ENCODE measurements at places on chromosomes 6 and 20.

GRCh38 chr20:20741087-20742045 lies 28.9 kb upstream of the RALGAPA2 start:
- DNase-seq = no peak

- DNase-seq = peak; percentile 12
Observed at GRCh38 chr20:32685541-32686529, 12.1 kb upstream of the C20orf203 start.

DNA sequence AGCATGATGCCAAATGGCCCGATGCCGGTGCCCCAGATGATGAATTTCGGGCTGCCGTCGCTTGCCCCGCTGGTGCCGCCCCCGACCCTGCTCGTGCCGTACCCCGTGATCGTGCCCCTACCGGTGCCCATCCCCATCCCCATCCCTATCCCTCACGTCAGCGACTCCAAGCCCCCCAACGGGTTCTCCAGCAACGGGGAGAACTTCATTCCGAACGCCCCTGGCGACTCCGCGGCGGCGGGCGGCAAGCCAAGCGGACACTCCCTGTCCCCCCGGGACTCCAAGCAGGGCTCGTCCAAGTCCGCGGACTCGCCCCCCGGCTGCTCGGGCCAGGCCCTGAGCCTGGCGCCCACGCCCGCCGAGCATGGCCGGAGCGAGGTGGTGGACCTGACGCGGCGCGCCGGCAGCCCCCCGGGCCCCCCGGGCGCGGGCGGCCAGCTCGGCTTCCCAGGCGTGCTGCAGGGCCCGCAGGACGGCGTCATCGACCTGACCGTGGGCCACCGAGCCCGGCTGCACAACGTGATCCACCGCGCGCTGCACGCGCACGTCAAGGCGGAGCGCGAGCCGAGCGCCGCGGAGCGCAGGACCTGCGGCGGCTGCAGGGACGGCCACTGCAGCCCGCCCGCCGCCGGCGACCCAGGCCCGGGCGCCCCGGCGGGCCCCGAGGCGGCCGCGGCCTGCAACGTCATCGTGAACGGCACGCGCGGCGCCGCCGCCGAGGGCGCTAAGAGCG lies 144.6 kb downstream of the SOBP start:
- no peak for DNase-seq

DNA sequence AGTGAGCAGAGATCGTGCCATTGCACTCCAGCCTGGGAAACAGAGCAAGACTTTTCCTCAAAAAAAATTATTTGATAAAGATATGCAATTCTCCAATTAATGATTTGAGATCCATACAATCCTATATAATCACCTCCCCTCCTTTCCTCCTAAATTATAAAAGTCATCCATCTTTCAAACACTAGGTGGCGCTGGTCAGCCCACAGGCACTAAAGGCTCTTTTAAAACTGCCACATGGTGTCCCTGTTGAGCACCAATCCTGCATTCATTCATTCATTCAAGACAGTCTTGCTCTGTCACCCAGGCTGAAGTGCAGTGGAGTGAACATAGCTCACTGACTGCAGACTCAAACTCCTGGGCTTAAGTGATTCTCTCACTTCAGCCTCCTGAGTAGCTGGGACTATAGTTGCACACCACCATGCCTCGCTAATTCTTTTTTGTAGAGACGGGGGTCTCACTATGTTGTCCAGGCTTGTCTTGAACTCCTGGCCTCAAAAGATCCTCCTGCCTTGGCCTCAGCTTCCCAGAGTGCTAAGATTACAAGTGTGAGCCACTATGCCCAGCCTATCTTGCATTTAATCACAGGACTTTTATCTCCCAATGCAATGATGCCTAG lies 58.7 kb upstream of the SLC2A12 start:
- DNase-seq = peak; percentile 61

DNA sequence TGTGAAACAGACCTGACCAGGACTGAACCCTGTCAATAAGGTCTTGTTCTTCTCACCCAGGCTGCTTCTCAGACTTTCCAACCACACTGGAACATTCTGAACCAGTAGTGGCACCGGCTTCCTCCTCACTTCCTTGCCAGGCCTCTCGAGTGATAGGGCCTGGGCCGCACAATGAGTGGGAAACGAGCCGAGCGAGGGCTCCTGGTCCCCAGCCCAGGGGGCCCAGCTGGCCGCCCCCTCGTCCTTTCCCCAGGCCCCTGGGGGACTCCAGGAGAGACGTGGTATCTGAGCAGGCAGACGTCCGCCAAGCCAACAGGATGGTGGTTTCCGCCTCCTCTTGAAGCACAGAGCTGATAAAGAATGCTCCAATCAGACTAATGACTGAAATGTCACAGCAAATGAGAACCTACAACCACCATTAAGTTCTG lies 117.9 kb downstream of the GMDS start:
- DNase-seq = no peak

GRCh38 chr20:34254979-34255378 lies 13.8 kb downstream of the ASIP start:
- DNase-seq = no peak

GRCh38 chr6:4693173-4693970 lies 82.8 kb upstream of the CDYL start:
- DNase-seq = no peak

All from brain microvascular endothelial cell (primary cell).